Activated naive CD4-positive, alpha-beta T cell (primary cell): ENCODE measurements at places on chromosomes 12 and 14.

DNA sequence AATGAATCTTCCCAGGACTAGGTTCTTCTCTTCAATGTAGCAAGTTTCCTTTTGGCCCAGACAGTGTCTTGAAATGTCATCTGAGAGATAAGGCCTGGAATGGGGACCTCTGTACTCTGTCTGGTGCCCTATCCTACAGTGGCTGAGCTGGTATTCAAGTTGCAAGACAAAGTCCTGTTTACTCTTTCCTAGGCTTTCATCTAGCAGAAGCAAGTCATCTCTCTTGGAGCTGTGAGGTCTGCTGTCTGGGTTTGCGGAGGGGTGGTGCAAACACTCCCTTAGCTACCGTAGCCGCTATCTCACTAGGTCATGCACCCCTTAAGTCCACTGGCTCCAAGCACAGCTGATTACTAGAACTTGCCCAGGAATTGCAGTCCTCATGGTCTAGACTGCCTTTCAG lies 149.7 kb upstream of the SLC16A7 start:
- DNase-seq, result no peak

DNA sequence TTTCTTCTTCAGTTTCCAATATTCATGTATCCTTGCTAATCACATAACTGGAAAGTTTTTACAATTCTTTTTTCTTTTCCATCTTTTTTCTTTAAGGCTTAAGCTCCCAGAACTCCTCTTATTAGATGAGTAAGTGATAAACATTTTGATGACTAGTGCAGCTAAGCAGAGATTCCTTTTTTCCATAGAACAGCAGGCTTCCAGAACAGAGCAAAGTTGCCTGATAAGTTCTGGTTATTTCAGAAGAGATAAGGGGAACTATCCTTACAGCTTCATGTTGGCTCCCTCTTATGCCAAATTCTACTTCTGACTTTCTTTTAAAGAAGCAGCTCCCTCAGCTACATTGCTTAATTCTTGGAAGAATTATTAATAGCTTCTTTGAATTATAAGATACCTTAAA lies 194.7 kb upstream of the FAR2 start:
- DNase-seq, result no peak

DNA sequence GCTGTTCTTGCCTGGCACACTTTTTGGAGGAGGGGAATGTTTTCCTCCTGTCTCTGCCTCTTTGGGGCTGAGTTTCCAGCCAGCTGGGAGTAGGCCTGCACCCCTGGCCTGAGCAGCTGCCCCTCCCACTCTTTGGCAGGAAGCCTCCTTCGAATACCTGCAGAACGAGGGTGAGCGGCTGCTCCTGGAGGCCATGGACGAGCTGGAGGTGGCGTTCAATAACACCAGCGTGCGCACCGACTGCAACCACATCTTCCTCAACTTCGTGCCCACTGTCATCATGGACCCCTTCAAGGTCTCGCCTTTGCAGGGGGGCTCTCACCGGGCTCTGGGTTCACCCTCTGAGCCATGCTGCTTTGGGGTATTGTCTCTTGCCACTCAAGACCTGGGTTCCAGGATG lies 69.4 kb downstream of the FOXN4 start:
- DNase-seq, result no peak

- DNase-seq, result no peak
Measured at GRCh38 chr12:39831587-39832315, 212.1 kb upstream of the ABCD2 start.

- DNase-seq, result no peak
Measured at GRCh38 chr14:80364274-80364673, 153.0 kb upstream of the DIO2 start.

- DNase-seq, result no peak
Measured at GRCh38 chr14:87960013-87960787, 32.8 kb downstream of the GALC start.

- DNase-seq, result no peak
Measured at GRCh38 chr14:52918486-52918885, 32.4 kb downstream of the FERMT2 start.

DNA sequence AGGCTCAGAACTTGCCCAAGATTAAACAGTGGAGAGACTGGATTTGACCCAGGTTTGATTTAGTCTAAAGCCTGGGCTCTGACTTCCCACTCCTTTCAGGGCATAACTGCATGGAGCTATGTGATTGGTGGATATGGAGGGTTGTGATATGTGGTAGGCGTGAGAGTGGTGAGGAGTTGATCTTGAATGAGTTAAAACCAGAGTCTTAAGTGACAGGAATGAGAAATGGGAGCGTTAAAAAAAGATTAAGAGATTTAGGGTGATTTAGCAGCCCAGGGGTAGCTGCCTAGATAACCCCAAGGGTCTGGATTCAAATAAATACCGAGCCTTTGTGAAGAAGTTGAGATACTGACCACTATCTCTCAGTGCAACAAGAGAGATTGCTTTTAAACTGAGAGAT lies 8.4 kb downstream of the SYNDIG1L start:
- no peak for DNase-seq

GRCh38 chr14:50335389-50335788 lies 23.3 kb downstream of the DMAC2L start:
- DNase-seq, result no peak

- no peak for DNase-seq
Measured at GRCh38 chr14:34957771-34958286, 25.0 kb upstream of the SRP54 start.

DNA sequence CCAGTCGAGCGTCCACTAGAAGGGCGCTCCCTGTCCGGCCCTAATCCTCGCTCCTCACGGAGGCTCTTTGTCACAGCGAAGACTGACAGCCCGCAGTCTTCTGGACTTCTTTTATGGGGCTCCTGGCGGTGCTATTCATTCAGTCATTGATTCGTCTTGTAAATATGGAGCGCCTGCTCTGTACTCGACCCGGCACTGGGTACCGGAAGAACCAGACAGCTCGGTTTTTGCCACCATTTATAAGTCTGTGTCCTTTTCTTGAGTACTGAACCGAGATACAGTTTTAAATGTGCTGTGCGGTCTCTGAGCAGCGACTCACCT lies 570 bp downstream of the DMAC2L start:
- DNase-seq, result no peak

GRCh38 chr12:114439817-114440216 lies 33.9 kb upstream of the TBX5 start:
- DNase-seq, result no peak

DNA sequence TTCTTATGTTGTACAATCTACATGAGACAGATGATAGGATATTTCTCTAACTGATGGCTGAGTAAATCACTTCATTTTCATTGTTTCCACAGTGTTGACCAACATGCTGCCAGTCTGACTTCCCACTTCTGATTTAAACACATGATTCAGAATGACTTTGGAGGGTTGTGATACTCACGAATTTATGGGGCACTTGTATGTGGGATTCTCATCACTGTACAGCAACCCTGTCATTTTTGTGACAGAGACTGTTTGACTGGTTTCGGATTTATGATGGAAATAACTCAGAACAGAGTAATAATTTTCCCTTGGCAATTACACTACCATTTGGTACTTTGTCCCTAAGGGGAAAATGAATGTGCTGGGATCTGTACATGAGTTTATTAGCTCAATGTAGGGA lies 333.8 kb downstream of the TRHDE start:
- no peak for DNase-seq

GRCh38 chr12:111841236-111841749 lies 735 bp upstream of the MAPKAPK5 start:
- no peak for DNase-seq

DNA sequence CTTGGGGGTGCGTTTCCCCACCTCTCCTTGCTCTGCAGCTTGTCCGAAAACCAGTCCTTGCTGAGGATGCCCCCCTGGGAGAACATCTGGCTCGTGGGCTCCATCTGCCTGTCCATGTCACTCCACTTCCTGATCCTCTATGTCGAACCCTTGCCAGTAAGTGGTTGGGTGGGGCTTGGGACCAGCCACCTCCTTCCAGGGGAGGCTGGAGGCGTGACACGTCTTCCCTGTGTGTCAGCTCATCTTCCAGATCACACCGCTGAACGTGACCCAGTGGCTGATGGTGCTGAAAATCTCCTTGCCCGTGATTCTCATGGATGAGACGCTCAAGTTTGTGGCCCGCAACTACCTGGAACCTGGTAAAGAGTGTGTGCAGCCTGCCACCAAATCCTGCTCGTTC lies 57.5 kb downstream of the ANAPC7 start:
- DNase-seq, result no peak

- DNase-seq, result no peak
Measured at GRCh38 chr12:106480251-106480650, 102.6 kb upstream of the RFX4 start.

- no peak for DNase-seq
Measured at GRCh38 chr14:91396013-91396660, 21.5 kb downstream of the CCDC88C start.

DNA sequence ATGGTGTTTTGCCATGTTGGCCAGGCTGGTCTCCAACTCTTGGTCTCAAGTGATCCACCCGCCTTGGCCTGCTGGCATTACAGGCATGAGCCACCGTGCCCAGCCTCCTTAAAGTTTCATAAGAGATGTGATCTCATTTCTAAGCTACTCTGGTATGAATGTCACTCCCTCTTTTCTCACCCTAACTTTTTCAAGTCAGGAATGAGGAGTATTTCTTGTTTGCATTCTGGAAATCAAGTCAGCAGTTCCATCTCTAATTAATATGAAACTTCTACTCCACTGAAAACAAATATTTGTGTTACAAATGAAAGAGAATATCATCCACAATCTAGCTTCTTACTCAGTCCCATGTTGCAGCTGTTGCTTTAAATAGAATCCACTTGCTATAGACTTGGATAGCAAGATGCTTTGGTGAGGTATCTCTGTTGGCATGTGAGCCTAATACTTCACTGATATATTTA lies 61.3 kb downstream of the ARF6 start:
- DNase-seq, result no peak

GRCh38 chr14:30142216-30142615 lies 214.6 kb upstream of the PRKD1 start:
- DNase-seq, result no peak

DNA sequence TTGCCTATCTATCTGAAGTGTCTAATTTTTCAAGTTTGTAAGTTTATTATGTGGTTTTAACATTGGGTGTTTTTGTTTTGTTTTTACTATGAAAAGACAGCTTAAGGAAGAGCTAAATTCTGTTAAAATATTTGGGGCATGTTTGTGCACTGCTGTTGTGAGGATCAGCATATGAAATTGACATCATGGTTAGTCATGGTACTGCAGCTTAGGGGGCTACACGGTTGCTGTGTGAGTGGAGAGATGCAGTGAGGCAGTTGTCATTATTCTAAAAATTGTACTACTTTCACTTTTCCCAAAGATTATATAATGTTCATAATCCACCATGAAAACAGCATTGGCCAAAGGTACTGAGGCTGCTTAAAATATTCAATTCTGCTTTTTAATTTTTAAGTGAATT lies 49.0 kb downstream of the ZC3H14 start:
- DNase-seq, result no peak

DNA sequence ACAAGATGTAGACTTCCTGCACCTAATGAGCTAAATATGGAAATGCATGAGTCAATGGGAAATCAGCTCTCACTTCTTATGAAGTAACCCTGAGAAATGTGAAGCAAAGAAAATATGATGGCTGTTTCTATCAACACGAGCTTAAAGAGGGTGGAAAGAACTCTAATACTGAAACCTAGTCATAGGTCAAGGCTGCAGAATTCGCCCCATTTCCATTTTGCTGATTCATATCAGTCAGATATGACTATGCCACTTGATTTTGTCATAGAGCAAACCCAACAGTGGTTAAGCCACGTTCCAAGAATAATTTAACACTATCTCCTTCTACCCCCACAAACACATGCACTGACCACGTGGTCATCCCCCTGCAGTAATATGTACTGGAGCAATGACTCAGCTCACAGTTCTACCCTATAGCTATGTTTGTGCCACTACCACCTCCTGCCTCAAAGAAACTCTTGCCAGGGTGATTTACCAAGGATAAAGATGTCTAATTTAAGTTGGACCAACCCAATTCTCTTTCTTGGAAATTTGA lies 157.5 kb downstream of the TMTC3 start:
- no peak for DNase-seq

- no peak for DNase-seq
Measured at GRCh38 chr12:54680374-54680773, 32.2 kb upstream of the DCD start.

DNA sequence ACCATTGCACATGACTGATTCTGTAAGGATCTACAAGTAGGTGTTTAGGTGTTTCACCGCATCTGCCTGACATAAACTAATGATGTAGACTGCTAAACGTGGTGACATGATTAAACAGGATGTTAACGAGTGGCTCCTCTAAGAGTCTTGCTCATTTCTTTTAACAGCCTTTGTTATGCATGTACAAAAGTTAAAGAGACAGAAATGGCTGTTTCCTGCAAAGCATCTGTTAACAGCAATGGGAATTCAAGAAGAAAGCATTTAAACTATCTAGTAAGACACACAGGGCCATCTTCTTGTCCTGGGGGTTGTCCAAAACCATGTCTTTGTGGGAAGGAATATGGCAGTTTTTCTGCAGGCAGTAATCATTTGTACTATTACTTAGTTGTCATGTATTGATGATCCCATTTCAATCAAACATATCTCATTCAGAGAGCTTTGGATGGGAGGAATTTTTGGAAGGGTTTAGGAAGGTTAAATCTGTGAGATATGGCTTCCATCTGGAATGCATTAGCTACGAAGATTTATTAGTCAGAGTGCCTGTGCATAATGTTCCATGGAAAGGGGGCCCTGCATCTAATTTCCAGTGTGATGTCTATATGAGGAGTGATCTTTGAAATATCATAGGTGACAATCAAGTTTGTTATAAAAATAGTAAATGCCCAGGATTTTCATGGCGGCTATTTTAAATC lies 495.1 kb downstream of the EGLN3 start:
- DNase-seq, result no peak

- no peak for DNase-seq
Measured at GRCh38 chr14:105399466-105399775, 1.1 kb downstream of the TEX22 start.

GRCh38 chr12:45674181-45674977 lies 55.1 kb upstream of the ARID2 start:
- DNase-seq, result no peak

- no peak for DNase-seq
Measured at GRCh38 chr12:51678086-51678724, 87.2 kb downstream of the SCN8A start.

- no peak for DNase-seq
Measured at GRCh38 chr14:96442355-96442754, 50.4 kb downstream of the AK7 start.

- no peak for DNase-seq
Measured at GRCh38 chr12:22653791-22654190, 28.8 kb downstream of the ETNK1 start.

DNA sequence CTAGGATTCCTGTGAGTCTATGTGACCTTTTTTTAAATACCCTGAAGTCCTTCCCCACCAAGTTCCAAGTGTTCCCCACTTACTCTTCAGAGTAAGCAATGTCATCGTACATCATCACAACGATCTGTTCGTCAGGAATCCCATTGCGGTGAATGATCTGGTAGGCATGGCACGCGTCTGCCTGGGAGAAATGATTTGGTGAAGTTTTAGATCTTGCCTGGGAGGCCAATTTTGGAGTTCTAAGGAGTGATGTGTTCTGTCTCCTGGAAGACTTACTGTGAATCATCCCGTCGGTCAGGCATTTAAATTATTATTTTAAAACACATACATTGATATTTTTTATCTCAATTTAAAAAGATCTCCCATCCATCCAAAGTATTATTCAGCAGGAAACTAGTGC lies 29.8 kb downstream of the LGMN start:
- no peak for DNase-seq
